ENCODE measurements at places on chromosomes 16 and 17.

DNA sequence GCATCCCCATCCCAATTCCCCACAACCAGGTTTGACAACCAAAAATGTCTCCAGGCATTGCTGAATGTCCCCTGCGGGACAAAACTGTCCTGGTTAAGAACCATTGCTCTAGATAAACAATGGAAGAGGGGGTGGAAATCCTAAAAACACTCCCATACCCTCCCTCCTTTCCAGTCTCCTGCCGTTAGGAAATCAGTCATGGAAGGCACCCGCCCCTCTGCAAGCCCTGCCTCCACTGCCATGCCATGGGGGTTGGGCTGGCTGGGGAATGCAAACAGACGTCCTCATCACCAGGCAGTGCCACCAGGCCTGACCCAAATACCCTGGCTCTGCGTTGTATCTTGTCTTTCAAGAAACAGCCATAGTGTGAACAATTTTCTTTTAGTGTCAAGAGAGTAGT, 57.5 kb downstream of the CYTH1 start:
- no peak for DNase-seq

- no peak for DNase-seq
Observed at GRCh38 chr16:77918809-77919707, 103.3 kb upstream of the CLEC3A start.

DNA sequence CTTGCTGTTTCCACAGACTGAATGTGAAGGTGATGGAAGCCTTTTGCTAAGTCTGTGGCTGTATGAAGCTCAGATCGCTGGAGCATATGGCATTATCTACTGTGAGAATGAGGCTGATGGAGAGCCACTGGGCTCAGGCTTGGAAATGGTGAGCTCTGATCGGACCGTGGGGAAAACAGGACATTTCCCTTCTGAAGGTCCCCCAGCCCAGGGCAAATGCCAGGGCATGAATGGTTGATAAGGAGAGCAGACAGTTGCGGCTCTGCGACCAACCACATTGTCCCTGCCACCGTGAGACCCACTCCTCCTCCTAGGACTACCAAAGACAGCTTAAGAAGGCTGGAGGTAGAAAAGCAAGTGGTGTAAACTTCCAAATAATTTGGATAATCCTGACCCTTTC, 4.7 kb upstream of the CUEDC1 start:
- no peak for DNase-seq

DNA sequence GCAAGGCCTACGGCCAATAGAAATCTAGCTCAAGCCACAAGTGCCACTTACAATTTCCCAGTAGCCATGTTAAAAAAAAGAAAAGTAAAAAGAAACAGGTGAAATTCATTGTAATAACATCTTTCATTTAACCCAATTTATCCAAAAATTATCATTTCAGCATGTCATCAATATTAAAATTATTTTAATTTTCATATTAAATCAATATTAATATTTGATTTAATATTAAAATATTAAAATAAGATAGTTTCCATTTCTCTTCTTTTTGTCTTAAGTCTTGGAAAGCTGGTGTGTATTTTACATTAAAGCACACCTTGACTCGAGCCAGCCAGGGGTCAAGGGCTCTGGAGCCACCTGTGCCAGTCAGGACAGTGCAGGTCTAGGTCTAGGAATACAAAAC, 12.7 kb upstream of the C16orf74 start:
- DNase-seq: no peak

GRCh38 chr16:11034481-11034931, 90.1 kb downstream of the CLEC16A start:
- DNase-seq: no peak

- no peak for DNase-seq
Observed at GRCh38 chr16:12690024-12690423, 113.7 kb downstream of the CPPED1 start.

GRCh38 chr17:50818921-50819657, 16.3 kb upstream of the WFIKKN2 start:
- no peak for DNase-seq

GRCh38 chr16:89431158-89431584, 59.2 kb downstream of the ANKRD11 start:
- DNase-seq: no peak

- DNase-seq: no peak
Observed at GRCh38 chr16:50932348-50932935, 190.6 kb downstream of the CYLD start.

GRCh38 chr17:59754552-59754951, 47.1 kb downstream of the VMP1 start:
- no peak for DNase-seq

DNA sequence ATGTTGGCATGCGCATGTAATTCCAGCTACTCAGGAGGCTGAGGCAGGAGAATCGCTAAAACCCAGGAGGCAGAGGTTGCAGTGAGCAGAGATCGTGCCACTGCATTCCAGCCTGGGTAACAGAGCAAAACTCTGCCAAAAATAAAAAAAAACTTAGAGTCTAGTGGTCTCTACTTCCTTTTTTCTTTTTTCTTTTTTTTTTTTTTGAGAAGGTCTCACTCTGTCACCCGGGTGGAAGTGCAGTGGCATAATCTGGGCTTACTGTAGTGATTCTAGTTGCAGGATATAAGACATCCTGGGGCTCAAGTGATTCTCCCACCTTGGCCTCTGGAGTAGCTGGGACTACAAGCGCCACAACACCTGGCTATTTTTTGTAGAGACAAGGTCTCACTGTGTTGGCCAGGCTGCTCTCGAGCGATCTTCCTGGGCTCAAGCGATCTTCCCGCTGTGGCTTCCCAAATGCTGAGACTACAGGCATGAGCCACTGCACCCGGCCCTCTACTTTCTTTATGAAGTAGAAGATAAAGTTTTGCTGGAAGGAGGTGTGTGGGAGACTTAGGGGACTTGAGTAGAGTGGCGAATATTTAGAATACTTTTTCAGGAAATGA, 47.9 kb upstream of the TAOK1 start:
- DNase-seq: no peak

GRCh38 chr17:73719588-73720071, 75.4 kb upstream of the SDK2 start:
- DNase-seq: no peak

DNA sequence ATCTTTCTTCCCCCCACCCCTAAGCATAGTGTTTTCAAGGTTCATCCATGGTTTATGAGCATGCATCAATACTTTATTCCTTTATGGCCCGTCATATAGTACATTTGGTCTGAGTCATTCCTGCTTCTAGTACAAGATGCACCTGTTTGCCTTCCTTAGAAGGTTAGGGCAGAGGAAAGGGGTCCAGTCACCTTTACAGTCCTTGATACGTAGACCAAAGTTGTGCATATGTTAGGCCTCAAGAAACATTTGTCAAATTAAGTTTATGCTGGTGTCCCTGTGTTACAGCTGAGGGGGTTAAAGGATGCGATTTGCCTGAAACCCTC, 1.4 kb downstream of the CYB5D2 start:
- no peak for DNase-seq

GRCh38 chr17:75265614-75266315, 4.1 kb downstream of the MRPS7 start:
- no peak for DNase-seq

- DNase-seq: no peak
Observed at GRCh38 chr17:80827646-80828643, 163.7 kb upstream of the CHMP6 start.

- DNase-seq: no peak
Observed at GRCh38 chr17:35377068-35377467, 3.6 kb upstream of the SLFN11 start.

DNA sequence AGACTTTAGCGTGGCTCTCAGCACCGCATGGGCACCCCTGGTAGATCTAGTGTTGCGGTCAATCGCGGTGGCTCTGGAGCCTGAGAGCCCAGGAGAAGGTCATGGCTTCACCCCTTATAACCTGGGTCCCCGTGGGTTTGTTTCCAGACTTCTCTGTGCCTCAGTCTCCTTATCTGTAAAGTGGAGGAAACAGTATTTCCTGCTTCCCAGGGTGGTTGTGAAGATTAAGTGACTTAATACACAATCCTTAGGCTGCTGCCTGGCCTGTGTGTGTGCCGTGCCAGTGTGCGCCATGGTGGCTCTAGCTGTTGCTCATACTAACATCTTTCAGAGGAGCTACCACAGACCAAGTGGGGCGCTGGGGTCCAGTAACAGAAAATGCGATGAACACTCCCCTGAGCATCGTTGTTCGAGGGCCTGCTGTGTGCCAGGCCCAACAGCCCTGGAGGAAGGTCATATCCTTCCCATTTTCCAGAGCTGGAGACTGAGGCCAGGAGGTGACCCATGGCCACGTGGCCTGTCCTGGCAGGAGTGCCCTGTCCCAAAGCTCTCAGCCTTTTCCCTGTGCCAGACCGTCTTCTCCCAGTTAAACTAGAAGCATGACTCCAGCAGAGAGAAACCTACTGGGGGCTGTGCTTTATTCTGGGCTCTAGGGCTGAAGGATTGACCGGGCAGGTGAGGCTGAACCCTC, 70.1 kb downstream of the CMIP start:
- DNase-seq: no peak

- no peak for DNase-seq
Observed at GRCh38 chr16:1488054-1488601, 616 bp downstream of the PTX4 start.

DNA sequence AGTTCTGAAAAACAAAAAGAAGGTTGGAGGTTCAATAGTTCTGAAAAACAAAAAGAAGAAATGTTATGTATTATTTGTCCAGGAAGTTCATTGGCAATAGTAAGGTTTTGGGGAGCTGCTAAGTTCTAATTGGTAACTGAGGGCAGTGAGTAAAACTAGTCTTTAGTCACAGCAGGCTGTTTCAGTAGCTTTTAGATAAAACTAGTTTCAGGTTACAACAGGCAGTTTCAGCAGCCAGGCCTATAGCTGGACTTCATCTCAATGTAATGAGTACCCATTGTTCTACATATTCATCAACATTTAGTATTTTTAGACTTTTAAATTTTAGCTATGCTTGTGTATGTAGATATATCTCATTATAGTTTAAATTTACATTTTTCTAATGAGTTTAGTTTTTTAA, 639.3 kb downstream of the TOX3 start:
- no peak for DNase-seq

DNA sequence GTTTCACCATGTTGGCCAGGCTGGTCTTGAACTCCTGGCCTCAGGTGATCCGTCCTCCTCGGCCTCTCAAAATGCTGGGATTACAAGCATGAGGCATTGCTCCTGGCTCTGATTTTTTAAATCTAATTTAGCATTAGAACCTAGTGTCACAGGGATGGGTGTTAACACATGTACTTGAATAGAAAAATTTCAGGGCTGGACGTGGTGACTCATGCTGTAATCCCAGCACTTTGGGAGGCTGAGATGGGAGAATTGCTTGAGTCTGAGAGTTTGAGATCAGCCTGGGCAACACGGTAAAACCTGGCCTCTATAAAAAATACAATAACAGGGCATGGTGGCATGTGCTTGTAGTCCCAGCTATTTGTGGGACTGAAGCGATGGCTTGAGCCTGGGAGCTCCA, 6.0 kb upstream of the RNF135 start:
- DNase-seq: no peak

GRCh38 chr17:56451629-56452028, 141.9 kb upstream of the NOG start:
- DNase-seq: no peak

GRCh38 chr16:72639494-72639893, 408.4 kb downstream of the ZFHX3 start:
- DNase-seq: no peak

DNA sequence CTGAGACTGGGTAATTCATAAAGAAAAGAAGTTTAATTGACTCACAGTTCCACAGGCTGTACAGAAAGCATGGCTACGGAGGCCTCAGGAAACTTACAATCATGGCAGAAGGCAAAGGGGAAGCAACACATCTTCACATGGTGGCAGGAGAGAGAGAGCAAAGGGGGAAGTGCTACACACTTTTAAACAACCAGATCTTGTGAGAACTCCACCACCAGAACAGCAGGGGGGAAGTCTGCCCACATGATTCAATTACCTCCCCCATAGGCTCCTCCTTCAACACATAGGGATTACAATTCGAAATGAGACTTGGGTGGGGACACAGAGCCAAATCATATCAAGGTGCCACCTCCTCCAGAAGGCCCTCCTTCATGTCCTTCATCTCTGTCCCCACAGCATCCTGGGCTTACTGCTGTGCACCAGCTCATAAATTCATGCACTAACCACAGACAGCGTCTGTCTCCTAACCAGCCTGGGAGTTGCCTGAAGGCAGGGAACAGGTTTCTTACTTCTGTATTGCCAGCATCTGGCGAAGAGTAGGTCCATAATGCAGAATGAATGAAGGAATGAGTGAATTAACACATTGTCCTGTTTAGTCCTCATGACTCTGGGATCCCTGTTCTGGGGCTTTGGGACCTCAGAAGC, 74.4 kb downstream of the WSB1 start:
- no peak for DNase-seq

DNA sequence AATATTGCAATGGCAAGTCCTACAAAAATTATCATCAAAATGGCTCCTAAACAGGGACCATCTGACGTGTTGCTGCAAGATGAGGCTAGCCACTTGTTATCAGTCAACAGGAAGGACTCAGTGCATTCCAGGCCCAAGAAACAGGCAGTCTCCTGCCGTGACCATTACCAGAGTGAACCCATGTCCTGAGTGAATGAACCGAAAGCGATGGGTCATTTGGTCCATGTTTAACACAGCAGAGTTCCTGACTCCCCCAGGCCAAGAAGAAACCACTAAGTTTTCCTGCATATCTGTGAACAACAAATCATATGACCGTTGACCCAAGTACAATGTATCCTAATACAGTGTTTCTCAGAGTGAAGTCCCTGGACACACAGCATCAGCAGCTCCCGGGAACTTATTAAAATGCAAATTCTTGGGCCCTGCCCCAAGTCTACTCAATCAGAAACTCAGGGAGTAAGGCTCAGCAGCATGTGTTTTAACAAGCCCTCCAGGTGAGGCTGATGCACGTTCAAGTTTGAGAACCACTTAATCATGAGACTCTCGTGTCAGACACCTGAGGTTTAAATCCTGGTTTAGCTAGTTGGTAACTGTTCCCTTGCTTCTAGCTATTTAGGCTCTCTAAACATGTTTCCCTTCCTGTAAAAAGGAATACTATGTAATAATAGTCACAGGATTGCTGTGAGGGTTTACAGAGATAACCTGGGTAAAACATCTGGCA, 429.4 kb upstream of the MAF start:
- no peak for DNase-seq

- no peak for DNase-seq
Observed at GRCh38 chr17:2377659-2378058, 23.2 kb downstream of the MNT start.

DNA sequence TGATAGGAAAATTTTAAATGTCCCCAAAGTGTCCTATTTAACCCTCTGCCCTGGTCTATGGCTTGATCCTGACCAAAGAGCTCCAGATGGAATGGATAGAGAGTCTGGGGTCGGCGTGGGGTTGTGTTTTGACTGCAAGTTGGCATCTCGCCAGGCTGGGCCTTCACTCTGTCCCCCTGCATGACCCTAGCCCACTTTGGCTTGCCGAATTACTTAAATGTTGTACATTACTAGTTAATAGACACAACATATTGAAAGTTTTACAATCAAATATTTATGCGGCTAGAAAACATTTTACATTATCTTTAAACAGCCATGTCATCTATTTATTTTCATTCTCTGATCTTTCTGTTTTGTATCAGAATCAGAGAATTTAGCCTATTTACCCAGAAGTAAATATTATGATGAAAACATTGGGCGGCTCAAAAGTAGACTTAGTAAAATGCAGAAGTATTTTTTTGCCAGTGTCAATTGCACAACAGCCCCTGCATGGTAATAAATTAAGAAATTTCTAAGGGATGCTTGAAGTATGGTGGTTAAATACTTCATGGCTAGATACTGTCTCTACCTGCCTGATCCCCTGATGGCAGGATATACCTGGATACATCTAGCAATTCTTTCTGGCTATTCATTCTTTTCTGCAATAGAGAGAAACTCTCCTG, 18.8 kb upstream of the MYOCD start:
- DNase-seq: no peak

GRCh38 chr17:46851029-46851741, at the start of gene WNT9B:
TSS of gene WNT9B (plus strand) at chr17:46851583. CDS start at chr17:46851639, 56 bp downstream.
- DNase-seq: no peak

- no peak for DNase-seq
Observed at GRCh38 chr16:56938664-56939513, 6.9 kb downstream of the HERPUD1 start.

All from memory B cell (primary cell).